ENCODE measurements at places on chromosomes 7 and 10. TPM values are rescaled to one million over a fixed set of nuclear protein-coding genes. Genes with fewer than 3 reads are reported as not detected.
A peak's percentile ranks its signal among the peaks of the same experiment; 100 is the strongest.

- DNase-seq: no peak
- no peaks in the 10 kb centered on the region for H3K36me3 ChIP-seq
- no peak overlapping the region for H3K4me3 ChIP-seq
- H3K4me1 ChIP-seq: no peaks in the 10 kb centered on the region
- H3K27ac ChIP-seq: no peak overlapping the region
These were observed 50.0 kb upstream of the SHH start for GRCh38 chr7:155862123-155862892.

GRCh38 chr7:30331338-30331737 lies 46.9 kb downstream of the ZNRF2 start:
- no peak for DNase-seq
- H3K27ac ChIP-seq: no peak overlapping the region
- no peak overlapping the region for H3K4me3 ChIP-seq
- no peaks in the 10 kb centered on the region for H3K36me3 ChIP-seq
- no peaks in the 10 kb centered on the region for H3K4me1 ChIP-seq

DNA sequence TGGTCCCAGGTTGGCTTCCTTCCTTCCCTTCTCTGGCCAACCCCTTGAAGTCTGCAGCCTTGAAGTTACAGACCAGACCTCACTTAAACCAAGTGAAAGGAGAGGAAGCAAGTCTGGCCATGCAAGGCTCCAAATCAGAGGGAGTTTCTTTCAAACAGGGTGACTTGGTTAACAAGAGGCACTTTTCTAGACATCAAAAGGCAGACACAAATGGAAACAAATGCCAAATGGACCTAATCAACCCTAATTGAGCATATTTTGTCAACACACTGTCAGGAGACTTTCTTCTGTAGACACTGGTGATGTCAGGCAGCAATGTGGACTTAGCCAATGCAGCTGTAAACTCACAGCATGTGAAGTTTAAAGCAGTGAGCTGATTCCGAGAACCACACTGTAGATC lies 282.7 kb upstream of the FZD8 start:
- H3K4me1 ChIP-seq: no peaks in the 10 kb centered on the region
- H3K27ac ChIP-seq: no peak overlapping the region
- H3K4me3 ChIP-seq: no peak overlapping the region
- no peaks in the 10 kb centered on the region for H3K27me3 ChIP-seq
- no peak for DNase-seq

GRCh38 chr7:92680442-92680841 lies 90.3 kb upstream of the FAM133B start:
- no peak overlapping the region for H3K4me3 ChIP-seq
- DNase-seq: no peak
- H3K27me3 ChIP-seq: no peaks in the 10 kb centered on the region
- H3K36me3 ChIP-seq: no peaks in the 10 kb centered on the region
- peaks cover 43% of the 10 kb centered on the region for H3K4me1 ChIP-seq
- H3K27ac ChIP-seq: peak overlapping the region; percentile 5

The FAM25A gene
- total RNA-seq: not detected

The KDM7A gene
- 5.1 TPM for total RNA-seq

The SEM1 gene
- total RNA-seq: 116 TPM

Measured in Caco-2 (cell line).